Spinal cord (tissue), 10 donors: ENCODE measurements at places on chromosomes 3 and 15. TPM values are rescaled to one million over a fixed set of nuclear protein-coding genes. Genes with fewer than 3 reads are reported as not detected.

SNURF gene
- total RNA-seq = 62.9 TPM

SST gene
- total RNA-seq = 29.2 TPM

TP53BP1 gene
- total RNA-seq = 109 TPM

TRH gene
- 7.0 TPM for total RNA-seq

APBA2 gene
- 46.2 TPM for total RNA-seq

EDEM1 gene
- 16.0 TPM for total RNA-seq

LIPC gene
- total RNA-seq = 0.99 TPM

ATG3 gene
- 43.0 TPM for total RNA-seq

SLC38A3 gene
- total RNA-seq = 10.5 TPM

KIAA1143 gene
- 44.3 TPM for total RNA-seq

DPPA4 gene
- 5.3 TPM for total RNA-seq

LEKR1 gene
- 1.8 TPM for total RNA-seq

- no peaks in the 10 kb centered on the region for H3K27me3 ChIP-seq
- H3K4me1 ChIP-seq = no peaks in the 10 kb centered on the region
- no peak overlapping the region for H3K27ac ChIP-seq
- no peak for DNase-seq
Measured at GRCh38 chr3:85721409-85722145, 762.8 kb downstream of the CADM2 start.

DNA sequence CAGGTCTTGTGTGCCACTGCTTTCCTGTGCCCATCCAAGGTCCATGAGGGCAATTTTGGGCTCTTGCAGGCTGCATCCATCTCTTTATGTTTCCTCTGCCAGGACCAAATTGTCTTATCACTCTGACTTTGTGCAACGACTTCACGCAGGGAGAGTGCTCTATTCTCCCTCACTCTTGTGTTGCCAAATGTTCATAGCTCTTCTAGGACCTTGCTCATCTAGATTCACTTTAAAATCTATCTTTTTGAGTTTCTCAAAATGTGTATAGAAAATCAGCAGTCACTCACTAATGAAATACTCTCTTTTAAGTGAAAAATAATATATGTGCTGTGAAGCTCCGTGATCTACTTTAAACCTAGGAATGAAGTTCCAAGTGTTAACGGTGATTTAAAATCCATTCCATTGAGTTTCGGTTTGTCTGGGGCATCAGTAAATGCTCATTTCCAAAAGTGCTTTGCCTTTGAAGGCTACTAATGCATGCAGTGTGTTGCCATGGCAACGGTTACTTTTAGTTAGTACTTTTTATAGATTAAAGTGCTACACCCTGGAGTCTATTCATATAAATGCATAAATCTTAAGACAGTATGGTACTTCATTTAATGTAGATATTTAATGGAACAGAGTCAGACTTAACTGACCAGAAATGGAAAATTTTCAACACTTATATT lies 46.6 kb upstream of the GOLGA8J start:
- no peaks in the 10 kb centered on the region for H3K36me3 ChIP-seq
- H3K4me3 ChIP-seq = no peak overlapping the region
- DNase-seq = peak; percentile 88
- H3K27ac ChIP-seq = no peak overlapping the region
- peaks cover 5% of the 10 kb centered on the region for H3K4me1 ChIP-seq

- no peak overlapping the region for H3K4me3 ChIP-seq
- H3K4me1 ChIP-seq = no peaks in the 10 kb centered on the region
- H3K27me3 ChIP-seq = no peaks in the 10 kb centered on the region
Measured at GRCh38 chr3:175865724-175866123, 1006.6 kb downstream of the NAALADL2 start.

GRCh38 chr15:96002890-96003859 lies 327.3 kb upstream of the NR2F2 start:
- no peak overlapping the region for H3K4me3 ChIP-seq
- no peaks in the 10 kb centered on the region for H3K36me3 ChIP-seq
- H3K27ac ChIP-seq = no peak overlapping the region
- no peaks in the 10 kb centered on the region for H3K4me1 ChIP-seq
- no peaks in the 10 kb centered on the region for H3K27me3 ChIP-seq

DNA sequence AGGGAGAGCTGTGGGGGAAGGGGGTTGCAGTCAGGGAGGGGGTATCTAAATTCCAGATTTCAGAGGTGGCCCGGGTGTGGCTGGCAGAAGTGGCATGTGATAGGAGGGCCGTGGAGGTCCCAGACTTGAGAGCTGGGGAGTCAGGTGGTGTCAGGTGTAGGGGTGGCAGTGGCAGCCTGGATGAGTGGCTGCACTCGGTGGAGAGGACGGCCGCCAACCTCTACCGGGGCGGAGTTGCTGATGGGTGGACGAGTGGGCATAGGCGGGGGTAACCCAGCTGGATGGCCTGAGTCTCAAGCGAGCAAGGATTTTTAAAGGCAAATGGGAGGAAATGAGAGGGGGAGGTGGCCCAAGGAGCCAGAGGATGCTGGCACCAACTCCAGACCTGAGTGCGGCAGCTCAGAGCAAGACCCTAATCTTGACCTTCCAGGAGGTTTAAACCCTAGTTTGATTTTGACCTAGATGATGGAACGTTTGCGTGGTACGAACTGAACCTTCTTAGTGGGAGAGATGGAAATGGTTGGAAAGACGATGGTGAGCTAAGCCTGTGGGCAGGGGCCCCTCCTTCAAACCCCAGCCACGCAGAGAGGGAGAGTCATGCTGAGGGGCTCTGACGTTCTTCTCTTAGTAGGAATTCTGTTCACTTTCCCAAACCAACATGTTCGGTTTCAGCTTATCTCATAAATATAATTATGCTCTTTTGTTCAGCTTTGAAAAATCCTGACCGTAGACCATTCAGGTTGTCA lies 8.0 kb downstream of the TRAK1 start:
- peaks cover 6% of the 10 kb centered on the region for H3K36me3 ChIP-seq
- peak overlapping the region; percentile 69 for H3K27ac ChIP-seq
- H3K4me3 ChIP-seq = peak overlapping the region; percentile 1
- H3K4me1 ChIP-seq = peaks cover 18% of the 10 kb centered on the region

- H3K27me3 ChIP-seq = no peaks in the 10 kb centered on the region
- no peak overlapping the region for H3K4me3 ChIP-seq
- H3K36me3 ChIP-seq = no peaks in the 10 kb centered on the region
- no peak overlapping the region for H3K27ac ChIP-seq
Measured at GRCh38 chr3:86708893-86709292, 282.1 kb downstream of the VGLL3 start.

DNA sequence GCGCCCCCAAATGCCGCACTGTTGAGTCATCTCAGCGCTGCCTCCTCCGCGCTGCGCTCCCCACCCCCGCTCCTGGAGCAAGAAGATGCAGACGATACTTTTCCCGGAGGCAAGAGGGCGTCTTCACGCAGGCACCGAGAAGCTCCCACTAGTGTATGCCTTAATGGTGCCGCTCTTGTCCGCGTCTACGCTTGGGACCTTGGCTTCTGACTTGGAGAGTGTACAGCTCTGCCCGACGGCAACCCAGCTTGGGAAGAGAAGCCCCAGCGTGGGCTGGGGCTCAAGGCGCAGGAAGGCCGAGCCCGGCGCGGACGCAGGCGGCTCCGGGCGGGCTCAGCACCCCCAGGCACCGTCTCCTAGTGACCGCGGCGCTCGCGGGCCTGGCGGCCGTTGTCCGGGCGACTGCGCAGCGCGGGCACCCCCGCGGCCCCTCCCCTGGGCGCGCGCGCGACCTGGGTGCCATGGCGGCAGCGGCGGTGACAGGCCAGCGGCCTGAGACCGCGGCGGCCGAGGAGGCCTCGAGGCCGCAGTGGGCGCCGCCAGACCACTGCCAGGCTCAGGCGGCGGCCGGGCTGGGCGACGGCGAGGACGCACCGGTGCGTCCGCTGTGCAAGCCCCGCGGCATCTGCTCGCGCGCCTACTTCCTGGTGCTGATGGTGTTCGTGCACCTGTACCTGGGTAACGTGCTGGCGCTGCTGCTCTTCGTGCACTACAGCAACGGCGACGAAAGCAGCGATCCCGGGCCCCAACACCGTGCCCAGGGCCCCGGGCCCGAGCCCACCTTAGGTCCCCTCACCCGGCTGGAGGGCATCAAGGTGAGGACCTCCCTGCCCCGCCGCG lies at the start of gene P4HTM:
P4HTM (plus strand) TSS at position 446 of the 840 bp plus-strand sequence; CDS start at position 462, 16 bp downstream.
- DNase-seq = peak; percentile 96
- H3K4me1 ChIP-seq = peaks cover 30% of the 10 kb centered on the region
- H3K4me3 ChIP-seq = peak within 1 kb of the TSS; percentile 81
- peak within 1 kb of the TSS; percentile 98 for H3K27ac ChIP-seq
- H3K36me3 ChIP-seq = peaks cover 24% of the 10 kb centered on the region
- no peaks in the 10 kb centered on the region for H3K27me3 ChIP-seq

DNA sequence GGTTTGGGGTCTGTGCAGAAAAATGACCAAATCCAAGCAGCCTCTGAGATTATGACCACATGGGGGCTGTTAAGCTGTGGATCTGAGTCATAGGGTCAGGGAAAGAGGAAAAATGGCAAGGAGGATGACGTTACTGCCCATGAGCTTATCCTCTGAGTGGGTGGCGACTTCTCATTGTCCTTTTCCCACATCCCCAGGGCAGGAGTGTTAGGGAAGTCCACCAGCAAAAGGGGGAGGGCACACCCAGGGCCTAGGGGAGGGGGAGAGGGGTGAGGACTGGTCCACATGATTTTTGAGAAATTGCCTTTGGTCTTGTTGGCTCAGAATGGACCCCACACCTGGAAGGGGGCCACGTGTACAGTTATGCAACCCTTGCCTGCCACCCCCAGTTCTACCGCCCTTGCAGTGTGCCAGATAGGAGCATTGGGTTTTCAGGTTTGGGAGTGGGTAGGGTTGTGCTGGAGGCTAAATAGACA lies 2.6 kb downstream of the CD276 start:
- no peak overlapping the region for H3K27ac ChIP-seq
- H3K27me3 ChIP-seq = no peaks in the 10 kb centered on the region
- DNase-seq = no peak
- peaks cover 38% of the 10 kb centered on the region for H3K4me1 ChIP-seq
- H3K36me3 ChIP-seq = peaks cover 3% of the 10 kb centered on the region

DNA sequence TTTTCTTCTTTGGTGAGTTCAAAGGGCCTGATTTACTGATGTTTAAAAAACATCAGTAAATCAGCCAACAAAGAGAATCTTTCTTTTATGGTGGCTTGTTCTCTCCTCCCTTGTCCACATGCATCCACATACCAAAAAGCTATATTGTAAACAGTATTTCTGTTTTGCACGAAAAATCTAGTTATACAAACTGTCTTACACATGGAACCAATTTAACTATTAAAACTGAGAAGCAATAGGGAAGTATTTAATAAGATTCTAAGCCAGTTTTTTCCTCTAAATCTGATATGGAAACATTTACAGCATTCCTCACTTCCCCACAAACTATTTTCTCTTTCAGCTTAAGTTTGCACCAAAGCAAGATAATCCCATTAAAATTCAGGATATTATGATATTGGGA lies 110.8 kb upstream of the ICE2 start:
- no peak overlapping the region for H3K27ac ChIP-seq
- DNase-seq = no peak
- no peak overlapping the region for H3K4me3 ChIP-seq
- H3K27me3 ChIP-seq = peaks cover 19% of the 10 kb centered on the region
- H3K4me1 ChIP-seq = peaks cover 13% of the 10 kb centered on the region
- H3K36me3 ChIP-seq = no peaks in the 10 kb centered on the region

- peak; percentile 61 for DNase-seq
- H3K27me3 ChIP-seq = no peaks in the 10 kb centered on the region
- no peak overlapping the region for H3K27ac ChIP-seq
- no peak overlapping the region for H3K4me3 ChIP-seq
- H3K4me1 ChIP-seq = no peaks in the 10 kb centered on the region
Measured at GRCh38 chr3:42780892-42781700, 8.0 kb upstream of the CCDC13 start.

- no peaks in the 10 kb centered on the region for H3K4me1 ChIP-seq
- H3K27ac ChIP-seq = no peak overlapping the region
- no peak for DNase-seq
- H3K36me3 ChIP-seq = no peaks in the 10 kb centered on the region
- no peaks in the 10 kb centered on the region for H3K27me3 ChIP-seq
Measured at GRCh38 chr3:189911001-189911400, 209.7 kb downstream of the P3H2 start.

DNA sequence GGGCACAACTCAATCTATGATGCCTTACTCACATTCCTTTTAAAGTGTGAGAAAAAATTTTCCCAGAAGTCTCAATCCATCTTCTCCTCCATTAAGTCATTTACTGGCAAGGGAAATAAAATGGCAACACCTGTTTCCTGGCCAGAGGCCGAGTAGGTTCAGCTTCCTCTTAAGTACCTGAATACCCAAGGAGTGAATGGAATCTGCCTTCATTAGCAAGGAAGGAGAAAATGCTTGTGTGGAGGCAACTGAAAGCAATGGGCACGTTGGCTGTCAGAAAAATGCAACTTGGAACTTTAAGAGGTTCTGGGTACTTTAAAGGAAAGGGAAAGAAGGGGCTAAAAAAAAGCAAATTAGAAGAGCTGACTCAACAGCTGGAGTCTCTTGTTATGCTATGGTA lies 423.6 kb upstream of the ARL6 start:
- no peak overlapping the region for H3K27ac ChIP-seq
- no peaks in the 10 kb centered on the region for H3K27me3 ChIP-seq
- H3K4me1 ChIP-seq = no peaks in the 10 kb centered on the region
- no peak for DNase-seq
- no peak overlapping the region for H3K4me3 ChIP-seq
- H3K36me3 ChIP-seq = no peaks in the 10 kb centered on the region

GRCh38 chr3:173135059-173135458 lies 6.0 kb downstream of the SPATA16 start:
- H3K27ac ChIP-seq = no peak overlapping the region
- no peak overlapping the region for H3K4me3 ChIP-seq
- H3K4me1 ChIP-seq = no peaks in the 10 kb centered on the region
- no peak for DNase-seq
- H3K36me3 ChIP-seq = no peaks in the 10 kb centered on the region

DNA sequence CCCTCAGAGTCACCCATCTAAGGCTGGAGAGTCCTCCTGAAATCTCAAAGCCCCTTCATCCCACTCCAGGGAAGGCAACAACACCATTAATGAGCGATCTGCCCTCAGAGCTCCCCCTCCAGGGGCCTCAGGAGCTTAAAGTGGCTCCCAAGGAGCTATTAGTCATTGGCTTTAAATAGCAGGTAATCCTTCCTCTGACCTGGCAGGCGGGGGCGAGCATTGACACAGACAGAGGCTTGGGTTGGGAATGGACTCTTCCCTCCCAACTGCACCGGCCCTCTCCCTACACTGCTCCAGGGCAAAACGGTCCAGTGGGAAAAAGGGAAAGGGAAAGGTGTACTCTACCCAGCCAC lies 1.4 kb downstream of the MFGE8 start:
- H3K4me3 ChIP-seq = peak overlapping the region; percentile 65
- DNase-seq = no peak
- H3K27ac ChIP-seq = no peak overlapping the region
- H3K4me1 ChIP-seq = peaks cover 49% of the 10 kb centered on the region

- DNase-seq = no peak
- no peaks in the 10 kb centered on the region for H3K27me3 ChIP-seq
- H3K27ac ChIP-seq = no peak overlapping the region
- H3K36me3 ChIP-seq = no peaks in the 10 kb centered on the region
Measured at GRCh38 chr3:181326637-181327223, 337.2 kb upstream of the DNAJC19 start.

GRCh38 chr3:61562721-61563312 lies 1.4 kb downstream of the PTPRG start:
- no peaks in the 10 kb centered on the region for H3K27me3 ChIP-seq

- peak; percentile 78 for DNase-seq
- peaks cover 19% of the 10 kb centered on the region for H3K36me3 ChIP-seq
- H3K4me1 ChIP-seq = peaks cover 53% of the 10 kb centered on the region
- H3K27me3 ChIP-seq = no peaks in the 10 kb centered on the region
Measured at GRCh38 chr15:28897861-28898585, 12.2 kb downstream of the APBA2 start.

- no peak overlapping the region for H3K27ac ChIP-seq
- H3K4me3 ChIP-seq = no peak overlapping the region
- no peaks in the 10 kb centered on the region for H3K4me1 ChIP-seq
- no peak for DNase-seq
Measured at GRCh38 chr3:59946401-59946800, 896.6 kb upstream of the CFAP20DC start.
